Activated CD8-positive, alpha-beta memory T cell treated with anti-CD3 and anti-CD28 coated beads, Interleukin-2, amount 10 ng/mL, durations not matched to agents 7 days and 5 days (primary cell): ENCODE measurements at places on chromosomes 11 and 22. TPM values are rescaled to one million over a fixed set of nuclear protein-coding genes. Genes with fewer than 3 reads are reported as not detected.

The FJX1 gene
- 0.33 TPM for total RNA-seq

GRCh38 chr22:22449819-22450218, 58.7 kb downstream of the ZNF280B start:
- H3K27me3 ChIP-seq: peaks cover 73% of the 10 kb centered on the region
- H3K4me1 ChIP-seq: no peaks in the 10 kb centered on the region
- no peak for DNase-seq
- H3K27ac ChIP-seq: no peak overlapping the region
- H3K36me3 ChIP-seq: no peaks in the 10 kb centered on the region
- H3K4me3 ChIP-seq: no peak overlapping the region

- peak; percentile 21 for DNase-seq
- H3K4me1 ChIP-seq: no peaks in the 10 kb centered on the region
- no peak overlapping the region for H3K27ac ChIP-seq
- no peaks in the 10 kb centered on the region for H3K36me3 ChIP-seq
- no peak overlapping the region for H3K4me3 ChIP-seq
- H3K27me3 ChIP-seq: peaks cover 32% of the 10 kb centered on the region
Observed at GRCh38 chr11:119470317-119471291, 47.6 kb upstream of the THY1 start.

The GPR137 gene
- total RNA-seq: 32.9 TPM

The TRPM5 gene
- total RNA-seq: not detected

GRCh38 chr11:95776859-95777258, 12.7 kb downstream of the FAM76B start:
- H3K27ac ChIP-seq: no peak overlapping the region
- no peak overlapping the region for H3K4me3 ChIP-seq
- peaks cover 65% of the 10 kb centered on the region for H3K36me3 ChIP-seq
- DNase-seq: no peak

DNA sequence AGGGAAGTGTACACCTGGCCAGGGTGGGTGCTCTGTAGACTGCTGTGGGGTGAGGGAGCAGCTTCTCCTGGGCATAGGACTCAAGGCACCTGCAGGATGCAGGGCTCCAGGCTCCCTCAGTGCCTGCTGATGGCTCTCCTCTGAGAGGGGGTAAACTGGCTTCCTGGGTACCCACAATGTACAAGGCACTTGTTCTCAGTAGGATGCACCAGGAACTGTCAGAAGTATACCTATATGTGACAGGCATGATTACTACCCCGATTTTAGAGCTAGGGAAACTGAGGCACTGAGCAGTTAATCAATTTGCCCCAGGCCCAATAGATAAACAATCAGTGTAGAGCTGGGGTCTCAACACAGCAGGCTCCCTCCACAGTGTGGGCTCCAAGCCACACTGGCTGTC, 31.4 kb upstream of the GNAZ start:
- H3K4me3 ChIP-seq: no peak overlapping the region
- no peak overlapping the region for H3K27ac ChIP-seq
- no peaks in the 10 kb centered on the region for H3K36me3 ChIP-seq
- no peaks in the 10 kb centered on the region for H3K4me1 ChIP-seq

DNA sequence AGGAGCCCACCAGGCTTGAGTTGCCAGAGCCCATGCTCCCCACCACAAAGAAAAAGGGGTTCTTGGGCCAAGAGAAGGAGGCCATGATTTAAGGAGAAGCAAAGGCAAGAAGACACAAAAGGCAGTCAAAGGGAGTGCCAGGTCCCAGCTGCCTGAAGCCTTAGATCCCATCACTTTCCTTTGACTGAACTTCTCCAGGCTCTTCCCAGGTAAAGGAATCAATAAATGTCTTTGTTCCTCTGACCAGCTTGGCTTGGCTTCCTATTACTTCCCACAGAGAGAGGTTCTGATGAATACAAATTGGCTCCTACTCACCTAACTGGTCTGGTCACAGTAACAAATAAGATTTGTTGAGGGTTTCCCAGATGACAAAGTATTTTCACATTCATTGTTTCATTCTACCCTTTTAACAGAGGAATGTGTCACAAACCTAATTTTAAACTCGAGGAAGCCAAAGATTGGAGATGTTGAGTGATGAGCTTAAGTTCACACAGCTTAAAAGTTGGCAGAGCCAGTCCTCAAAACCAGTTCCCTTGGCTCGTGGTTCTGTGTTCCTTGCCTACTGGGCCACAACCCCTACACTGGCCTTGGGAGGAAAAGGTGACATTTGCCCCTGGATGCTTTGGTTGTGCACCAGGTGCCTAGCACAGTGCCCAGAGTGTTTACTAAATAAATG, 96.4 kb upstream of the SESN3 start:
- H3K4me1 ChIP-seq: no peaks in the 10 kb centered on the region
- H3K27ac ChIP-seq: no peak overlapping the region
- no peaks in the 10 kb centered on the region for H3K36me3 ChIP-seq
- no peak overlapping the region for H3K4me3 ChIP-seq
